ENCODE measurements at places on chromosomes 12 and 14. TPM values are rescaled to one million over a fixed set of nuclear protein-coding genes. Genes with fewer than 3 reads are reported as not detected.

DNA sequence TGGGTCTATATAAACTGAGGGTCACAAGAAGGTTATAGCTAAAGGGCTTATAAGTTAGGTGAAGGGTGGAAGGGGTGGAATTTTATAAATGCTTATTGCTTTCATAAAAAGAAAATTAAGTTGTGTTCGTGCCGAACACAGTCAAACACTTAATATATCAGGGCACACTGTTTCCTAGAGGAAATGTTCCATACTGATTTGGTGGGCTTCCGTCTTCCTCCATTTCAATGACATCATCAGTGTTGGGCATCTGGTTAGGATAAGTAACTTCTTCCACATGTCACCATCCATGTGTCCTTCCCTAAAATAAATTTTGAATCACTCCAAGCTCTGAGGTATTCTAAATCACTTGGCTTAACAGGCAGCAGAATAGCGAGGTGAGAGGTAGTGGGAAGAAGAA, 466.4 kb downstream of the MED13L start:
- DNase-seq = no peak

DNA sequence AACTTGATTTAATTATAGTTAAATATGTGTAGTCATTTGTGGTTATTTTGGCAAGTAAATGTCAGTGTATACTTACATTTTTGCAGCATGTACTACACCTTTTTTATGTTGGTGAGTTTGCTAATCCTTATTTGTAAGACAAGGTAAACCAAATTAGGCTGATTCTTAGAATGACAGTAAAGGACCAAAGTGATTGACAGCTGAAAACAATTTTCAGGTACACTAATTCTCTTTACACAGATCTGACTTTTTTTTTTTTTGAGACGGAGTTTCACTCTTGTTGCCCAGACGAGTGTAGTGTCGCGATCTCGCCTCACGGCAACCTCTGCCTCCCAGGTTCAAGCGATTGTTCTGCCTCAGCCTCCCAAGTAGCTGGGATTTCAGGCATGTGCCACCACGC, 8.4 kb downstream of the SLC25A3 start:
- DNase-seq = no peak

GRCh38 chr14:73759183-73759713, 45.1 kb upstream of the PNMA1 start:
- peak; percentile 79 for DNase-seq

The JAG2 gene
- 84.1 TPM for total RNA-seq

The STYK1 gene
- total RNA-seq = not detected

DNA sequence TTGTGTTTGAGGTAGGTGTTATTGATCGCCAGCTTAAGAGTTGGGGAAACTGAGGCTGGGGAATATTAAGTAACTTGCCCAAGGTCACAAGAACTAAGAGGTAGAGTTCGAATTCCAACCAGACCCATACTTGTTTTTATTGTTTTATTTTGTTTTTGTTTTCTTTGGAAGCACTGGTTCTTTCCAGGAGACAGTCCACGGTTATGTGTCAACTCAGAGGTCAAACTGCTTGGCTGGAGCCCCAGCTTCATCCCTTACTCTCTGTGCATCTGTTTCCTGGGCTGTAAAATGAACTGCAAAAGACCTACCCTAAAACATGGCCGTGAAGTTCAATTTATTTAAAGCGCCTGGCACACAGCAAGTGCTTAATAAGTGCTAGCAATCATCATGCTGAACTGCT, 74.4 kb upstream of the MAP1LC3B2 start:
- no peak for DNase-seq

DNA sequence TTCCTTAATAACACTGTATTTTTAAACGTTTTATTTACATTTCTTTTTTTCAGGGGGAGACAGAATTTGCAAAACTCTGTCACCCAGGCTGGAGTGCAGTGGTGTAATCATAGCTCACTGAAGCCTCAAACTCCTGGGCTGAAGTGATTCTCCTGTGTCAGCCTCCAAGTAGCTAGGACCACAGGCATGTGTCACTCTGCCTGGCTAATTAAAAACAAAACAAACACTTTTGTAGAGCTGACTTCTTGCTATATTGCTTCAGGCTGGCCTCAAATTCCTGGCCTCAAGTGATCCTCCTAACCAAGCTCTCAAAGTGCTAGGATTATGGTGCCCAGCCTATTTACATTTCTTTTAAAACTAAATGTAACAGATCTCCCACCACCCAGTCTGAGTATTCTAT, 12.7 kb downstream of the CPSF6 start:
- DNase-seq = no peak

- DNase-seq = peak; percentile 80
These were observed at the start of gene LRIG3 for GRCh38 chr12:58920102-58920960. TSS of gene LRIG3 (minus strand) at chr12:58920504. CDS start at chr12:58920235, 269 bp downstream.

The CCDC198 gene
- not detected for total RNA-seq

The FAM216A gene
- 21.7 TPM for total RNA-seq

The ANKRD33 gene
- not detected for total RNA-seq

DNA sequence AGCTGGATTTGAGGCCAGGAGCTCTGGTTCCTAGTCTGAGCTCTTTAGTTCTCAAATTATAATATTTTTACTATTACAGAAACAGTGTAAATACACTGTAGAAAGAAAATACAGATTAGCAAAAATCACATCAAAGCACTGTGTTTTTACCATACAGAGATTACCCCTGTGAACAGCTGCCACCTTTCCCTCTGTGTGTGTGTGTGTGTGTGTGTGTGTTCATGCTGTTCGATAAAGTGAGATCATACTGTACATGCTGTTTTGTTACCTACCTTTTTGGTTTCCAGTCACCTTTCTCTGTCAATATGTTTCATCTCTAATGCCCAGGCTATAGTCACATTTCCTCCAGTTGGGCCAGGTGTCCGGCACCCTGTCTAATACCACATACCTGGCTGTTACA, 26.9 kb downstream of the MVK start:
- DNase-seq = no peak

The KERA gene
- total RNA-seq = not detected

DNA sequence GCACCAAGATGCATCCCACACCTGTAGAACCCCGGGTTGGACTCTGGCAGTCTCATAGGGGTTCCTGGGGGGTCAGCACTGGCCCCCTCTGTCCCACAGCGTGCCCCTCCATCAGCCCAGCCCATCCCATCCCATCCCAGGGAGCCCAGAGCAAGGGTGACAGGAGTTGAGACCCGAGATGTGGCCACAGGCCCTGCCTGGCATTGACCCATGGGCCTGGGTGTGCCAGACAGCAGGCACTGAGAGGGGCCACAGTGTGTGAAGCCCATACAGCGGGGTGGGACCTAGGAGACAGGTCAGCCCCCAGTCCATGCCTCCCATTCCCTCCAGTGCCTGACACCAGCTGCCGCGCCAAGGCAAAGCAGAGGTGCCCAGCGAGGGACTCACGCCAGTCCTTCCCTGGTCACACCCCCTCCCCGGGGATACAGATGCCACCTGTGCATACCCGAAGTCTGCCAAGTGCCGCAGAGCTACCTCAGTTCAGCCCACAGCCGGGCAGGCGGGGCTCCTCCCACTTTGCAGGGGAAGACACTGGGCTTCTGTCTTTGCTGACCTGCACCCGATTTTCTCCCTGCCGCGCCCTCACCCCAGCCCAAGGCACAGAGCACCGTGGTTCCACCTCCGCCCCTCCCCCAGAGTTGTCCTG, 50.4 kb downstream of the CYP46A1 start:
- peak; percentile 13 for DNase-seq

The KRT4 gene
- not detected for total RNA-seq

- no peak for DNase-seq
These were observed 26.9 kb downstream of the JAG2 start for GRCh38 chr14:105141486-105142281.

DNA sequence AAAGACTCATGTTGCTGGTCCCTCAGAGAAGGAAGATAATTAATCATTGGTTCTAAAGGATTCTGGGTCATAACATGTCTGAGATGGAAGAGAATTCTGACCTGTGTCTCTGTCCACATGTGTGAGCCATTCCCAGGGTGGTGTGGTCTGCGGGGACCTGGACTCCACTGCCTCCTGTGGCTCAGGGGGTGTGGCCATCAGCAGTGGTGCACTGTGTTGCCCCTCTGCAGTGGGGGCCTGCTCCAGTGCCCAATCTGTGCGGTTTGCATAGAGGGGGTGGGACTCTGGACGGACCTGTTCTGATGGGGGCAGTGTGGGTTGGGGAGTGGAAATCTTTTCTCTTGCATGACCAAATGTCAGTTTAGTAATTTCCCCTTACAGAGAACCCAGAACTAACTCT, 13.5 kb downstream of the KRT85 start:
- DNase-seq = no peak

The GRIN2B gene
- 0.02 TPM for total RNA-seq

DNA sequence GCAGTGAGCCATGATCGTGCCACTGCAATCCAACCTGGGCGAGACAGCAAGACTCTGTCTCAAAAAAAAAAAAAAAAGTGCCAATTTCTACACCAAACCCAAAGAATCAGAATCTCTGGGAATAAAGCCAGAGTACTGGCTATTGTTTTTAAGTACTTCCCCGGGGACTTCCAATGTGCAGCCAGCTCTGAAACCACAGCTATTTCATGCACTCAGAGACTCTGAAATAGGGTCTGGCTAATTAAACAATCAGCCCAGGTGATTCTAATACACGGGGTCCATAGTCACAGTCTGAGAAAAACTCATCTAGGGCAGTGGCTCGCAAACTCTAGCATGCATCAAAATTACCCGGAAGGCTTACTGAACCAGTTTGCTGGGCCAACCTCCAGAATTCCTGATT, 56.3 kb downstream of the SIX6 start:
- DNase-seq = no peak

- no peak for DNase-seq
These were observed 67.0 kb upstream of the BEGAIN start for GRCh38 chr14:100654025-100654813.

DNA sequence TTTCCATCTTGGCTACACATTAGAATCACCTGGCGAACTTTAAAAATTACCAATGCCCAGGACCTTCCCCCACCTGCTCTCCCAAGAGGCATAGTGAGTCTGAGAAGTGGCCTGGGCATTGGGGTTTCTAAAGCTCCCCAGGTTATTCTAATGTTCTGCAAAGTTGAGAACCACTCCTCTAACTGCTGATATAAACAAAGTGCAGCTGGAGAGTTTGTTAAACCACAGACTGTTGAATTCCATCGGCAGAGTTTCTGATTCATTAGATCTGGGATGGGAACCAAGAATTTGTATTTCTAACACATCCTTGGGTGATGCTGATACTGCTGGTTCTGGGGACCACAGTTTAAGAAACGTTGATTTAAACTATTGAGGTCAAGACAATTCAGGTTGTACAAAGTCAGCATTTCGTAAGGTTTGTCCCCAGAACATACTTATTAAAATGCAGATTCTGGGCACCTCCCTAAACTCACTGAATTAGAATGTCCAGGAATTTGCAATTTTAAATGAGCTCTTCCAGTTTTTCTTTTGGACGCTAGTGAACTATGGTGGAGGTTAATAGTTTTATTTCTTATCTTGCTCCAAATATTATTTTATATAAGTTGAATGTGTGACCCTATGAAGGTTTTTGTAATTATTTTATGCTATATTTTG, 309.1 kb downstream of the NRXN3 start:
- DNase-seq = no peak

The CLEC1B gene
- total RNA-seq = not detected

- DNase-seq = no peak
These were observed 5.8 kb upstream of the PSMC6 start for GRCh38 chr14:52701223-52701622.

- no peak for DNase-seq
These were observed 88.6 kb downstream of the EPS8 start for GRCh38 chr12:15700595-15700994.

DNA sequence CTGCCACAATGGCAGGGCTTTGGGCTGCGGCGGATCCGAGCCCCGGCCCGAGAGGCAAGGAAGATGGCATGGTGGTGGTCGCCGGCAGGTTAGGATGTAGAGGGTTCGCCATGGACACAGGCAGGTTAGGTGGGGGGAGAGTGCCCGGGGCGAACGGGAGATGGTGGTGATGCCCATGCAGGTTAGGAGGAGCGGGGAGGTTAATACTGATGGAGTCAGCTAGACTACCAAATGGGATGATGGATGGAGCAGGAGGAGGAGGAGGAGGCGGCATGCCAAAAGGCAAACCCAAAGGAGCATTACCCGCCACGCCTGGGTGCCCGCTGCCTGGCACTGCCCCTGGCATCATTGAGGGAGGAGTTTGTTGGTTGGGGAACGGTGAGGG, 6.2 kb downstream of the MYL6 start:
- no peak for DNase-seq

- DNase-seq = peak; percentile 9
These were observed 13.5 kb downstream of the HIP1R start for GRCh38 chr12:122848471-122849351.

- no peak for DNase-seq
These were observed 93.6 kb downstream of the TNFAIP2 start for GRCh38 chr14:103216857-103217256.

- no peak for DNase-seq
These were observed 378.7 kb upstream of the KITLG start for GRCh38 chr12:88958946-88959345.

DNA sequence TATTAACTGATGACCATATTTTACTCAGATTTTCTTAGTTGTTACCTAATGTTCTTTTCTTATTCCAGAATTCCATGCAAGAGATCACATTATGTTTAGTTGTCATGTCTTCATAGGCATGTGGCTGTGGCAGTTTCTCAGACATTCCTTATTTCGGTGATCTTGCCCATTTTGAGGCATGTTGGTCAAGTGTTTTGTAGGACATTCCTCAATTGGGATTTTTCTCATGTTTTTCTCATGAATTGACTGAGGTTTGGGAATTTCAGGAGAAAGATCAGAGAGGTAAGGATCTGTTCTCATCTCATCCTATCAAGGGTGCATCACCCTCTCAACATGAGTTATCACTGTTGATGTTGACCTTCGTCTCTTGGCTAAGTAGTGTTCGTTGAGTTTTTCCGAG, 81.3 kb downstream of the CHST11 start:
- DNase-seq = no peak

The MUCL1 gene
- total RNA-seq = not detected

- no peak for DNase-seq
These were observed 32.0 kb downstream of the DDX11 start for GRCh38 chr12:31105668-31106067.

The FGF23 gene
- total RNA-seq = not detected

The HNF1A gene
- not detected for total RNA-seq

The ANO2 gene
- total RNA-seq = not detected

All from glutamatergic neuron (in vitro differentiated cells).